ENCODE measurements at places on chromosomes 6 and 20.

GRCh38 chr6:137973201-137973600 lies 106.1 kb downstream of the TNFAIP3 start:
- DNase-seq = no peak

DNA sequence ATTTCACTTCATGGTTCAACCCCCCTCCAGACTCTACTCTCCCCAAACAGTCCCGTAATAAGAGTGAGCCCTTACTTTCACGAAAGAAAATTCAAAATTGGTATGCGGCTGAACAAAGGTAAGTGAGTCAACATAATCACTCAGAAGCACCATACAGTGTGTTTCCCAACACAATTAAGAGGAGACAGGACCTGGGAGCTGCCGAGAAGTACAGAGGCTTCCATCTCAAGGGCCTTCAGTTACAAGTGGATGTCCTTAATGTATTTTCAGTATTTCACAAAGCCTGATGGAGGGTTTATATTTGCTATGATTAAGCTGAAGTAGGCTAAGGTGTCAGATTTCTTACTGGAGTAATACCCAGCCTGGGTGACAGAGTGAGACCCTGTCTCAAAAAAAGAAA lies 51.1 kb downstream of the MYO6 start:
- no peak for DNase-seq

GRCh38 chr20:9198460-9198859 lies 129.6 kb downstream of the PLCB4 start:
- DNase-seq = no peak

GRCh38 chr20:63587776-63588591 lies 13.9 kb upstream of the HELZ2 start:
- no peak for DNase-seq

DNA sequence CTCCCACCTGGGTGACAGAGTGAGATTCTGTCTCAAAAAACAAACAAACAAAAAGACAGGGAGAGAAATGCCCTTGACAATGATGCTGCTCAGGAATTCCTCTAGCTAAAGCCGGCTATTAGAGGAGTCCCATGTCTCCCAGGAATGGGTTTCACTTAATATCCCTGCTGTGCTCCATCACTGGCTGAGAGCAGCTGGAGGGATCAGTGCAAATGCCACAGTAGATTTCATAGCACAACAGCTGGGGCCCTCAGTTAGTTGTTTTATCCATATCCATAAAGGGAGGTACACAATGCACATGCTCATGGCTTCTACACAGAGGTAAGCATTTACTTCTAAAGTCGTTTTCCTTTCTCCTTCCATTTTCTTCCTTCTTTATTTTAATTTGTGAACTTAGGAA lies 742.0 kb upstream of the POU3F2 start:
- DNase-seq = no peak

DNA sequence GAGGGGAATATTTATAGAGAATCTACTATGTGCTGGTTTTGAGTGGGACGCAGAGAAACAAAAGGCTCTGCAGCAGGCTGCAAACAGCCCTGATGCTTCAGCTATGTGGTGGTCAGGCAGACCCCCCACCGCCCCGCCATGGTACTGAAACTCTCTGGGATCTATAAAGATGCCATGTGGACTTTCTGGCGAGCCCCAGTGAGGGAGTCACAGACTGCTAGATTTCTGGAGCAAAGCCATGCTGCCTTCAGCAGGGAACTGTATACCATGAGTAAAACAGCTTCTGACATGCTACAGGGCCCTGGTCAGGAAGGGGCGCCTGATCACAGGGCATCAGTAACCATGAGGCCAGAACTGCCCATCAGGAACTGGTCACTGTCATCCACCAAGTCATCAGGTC lies 19.2 kb upstream of the BPIFB1 start:
- no peak for DNase-seq

DNA sequence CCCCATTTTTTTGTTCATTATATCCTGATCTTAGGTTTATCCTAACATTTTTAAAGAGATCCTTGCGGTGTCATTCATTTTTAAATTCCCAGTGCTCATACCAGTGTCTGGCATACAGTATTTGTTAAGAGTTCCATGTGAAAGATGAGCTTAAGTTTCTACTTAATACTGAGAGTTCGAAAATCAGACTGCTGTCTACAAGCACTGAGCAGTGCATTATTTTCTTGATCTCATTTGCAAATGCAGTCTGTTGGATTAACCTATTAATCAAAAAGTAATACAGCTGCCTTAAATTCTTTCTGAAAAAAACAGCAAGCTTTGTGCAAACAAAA lies 663 bp downstream of the COQ3 start:
- no peak for DNase-seq

DNA sequence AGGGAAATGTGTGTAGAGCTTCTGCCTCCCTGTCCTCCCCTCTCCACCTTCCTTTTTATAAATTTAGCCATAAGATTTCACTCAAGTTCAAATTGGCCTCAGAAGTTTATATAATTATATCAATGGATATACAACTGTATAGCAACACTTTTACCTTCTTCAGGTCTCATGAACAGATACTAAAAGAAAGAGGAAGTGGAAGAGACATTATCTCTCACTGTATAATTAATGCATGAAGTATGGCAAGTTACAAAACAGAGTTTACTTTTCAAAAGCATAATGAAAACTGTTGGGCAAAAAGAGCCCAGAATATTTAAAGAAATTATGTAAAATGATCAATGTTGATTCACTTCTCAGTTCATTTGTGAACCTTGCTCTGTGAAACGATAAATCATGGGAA lies 99.7 kb downstream of the PDE7B start:
- DNase-seq = no peak

DNA sequence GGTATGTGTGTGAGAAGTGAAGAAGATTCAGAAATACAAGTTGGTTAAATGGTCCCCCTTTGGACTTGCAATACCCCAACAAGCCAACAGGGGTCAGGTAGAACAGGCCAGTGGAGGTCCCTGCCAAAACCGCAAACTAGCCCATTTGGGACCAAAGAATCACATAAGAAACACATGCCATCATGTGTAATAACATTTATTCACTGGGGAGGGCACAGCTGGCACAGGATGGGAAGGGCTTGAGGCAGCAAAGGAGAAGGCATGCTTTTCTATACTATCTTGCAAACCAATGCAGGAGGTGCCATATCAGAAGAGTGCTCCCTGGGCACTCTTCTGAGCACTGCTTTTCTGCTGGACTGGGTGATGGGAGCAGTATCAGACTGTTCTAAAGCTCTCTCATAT lies 116.1 kb upstream of the TRAF3IP2 start:
- peak; percentile 55 for DNase-seq

DNA sequence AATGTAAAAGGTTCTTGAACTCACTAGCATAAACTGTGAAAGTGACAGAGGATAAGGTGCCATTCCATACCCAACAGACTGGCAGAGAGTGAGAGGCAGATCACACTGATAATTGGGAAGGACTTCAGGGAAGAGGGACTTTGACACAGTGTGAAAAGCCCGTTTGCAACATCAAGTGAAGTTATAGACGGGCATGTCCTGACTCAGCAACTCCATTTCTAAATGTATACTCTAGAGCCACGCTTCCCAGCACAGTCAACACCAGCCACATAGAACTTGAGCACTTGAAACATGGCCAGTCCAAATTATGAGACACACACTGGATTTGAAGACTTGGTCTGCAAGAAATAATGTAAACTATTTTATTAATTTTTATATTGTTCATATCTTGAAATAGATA lies 45.9 kb upstream of the XRN2 start:
- no peak for DNase-seq

Data from dermis blood vessel endothelial cell (primary cell).